Cardiac fibroblast (primary cell): ENCODE measurements at places on chromosomes 1 and 21.
A peak's percentile ranks its signal among the peaks of the same experiment; 100 is the strongest.

DNA sequence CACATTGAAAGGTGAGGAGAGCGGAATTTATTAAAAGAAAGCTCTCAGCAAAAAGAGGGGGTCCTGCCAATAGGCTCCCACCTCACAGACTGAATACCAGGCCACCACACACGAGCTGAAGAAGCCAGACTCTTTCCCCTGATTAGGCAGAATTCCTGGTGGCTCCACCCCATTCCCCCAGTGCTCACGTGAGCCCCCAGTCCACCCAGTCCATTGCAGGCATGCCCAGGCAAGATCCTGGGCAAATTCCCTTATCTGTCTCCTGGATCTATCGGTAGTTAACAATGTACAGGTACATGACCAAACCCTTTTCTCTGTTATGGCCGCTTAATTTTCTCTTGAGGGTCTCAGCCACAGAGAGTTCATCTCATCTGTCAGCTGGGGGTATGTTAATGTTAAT, 54.6 kb upstream of the BTG3 start:
- no peak for DNase-seq

- DNase-seq = no peak
These were observed 20.5 kb downstream of the FUBP1 start for GRCh38 chr1:77958391-77958790.

DNA sequence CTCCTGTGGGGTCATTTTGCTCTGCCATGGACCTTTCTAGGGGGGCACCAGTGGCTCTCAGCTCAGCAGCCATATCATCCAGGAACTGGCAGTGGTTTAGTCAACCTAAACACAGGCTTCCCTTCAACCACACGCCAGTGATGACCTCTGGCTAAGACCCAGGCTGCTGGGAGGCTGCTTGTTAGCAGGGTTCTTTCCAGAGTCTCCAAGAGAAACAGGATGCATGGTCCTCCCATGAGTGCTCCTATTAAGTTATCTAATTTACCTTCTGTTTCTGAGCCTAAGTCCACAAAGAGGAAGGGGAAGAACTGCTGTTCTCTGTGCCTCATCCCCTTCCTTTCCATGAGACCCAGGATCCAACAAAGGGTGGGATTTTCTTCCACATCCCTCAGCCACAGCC, 137.3 kb upstream of the PLXNA2 start:
- no peak for DNase-seq

DNA sequence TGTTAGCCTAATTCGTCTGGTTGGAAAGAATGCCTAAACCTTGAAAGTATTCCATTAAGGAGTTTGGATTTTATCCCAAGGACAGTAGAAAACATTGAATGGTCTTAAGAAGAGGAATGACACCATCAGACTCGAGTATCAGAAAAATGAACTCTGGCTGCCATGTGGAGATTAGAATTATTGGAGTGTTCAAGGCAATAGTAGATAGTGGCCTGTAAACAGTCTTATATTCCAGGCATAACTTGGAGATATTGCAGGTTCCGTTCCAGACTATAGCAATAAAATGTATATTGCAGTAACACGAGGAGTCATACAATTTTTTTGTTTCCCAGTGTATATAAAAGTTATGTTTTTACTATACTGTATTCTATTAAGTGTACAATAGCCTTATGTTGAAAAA, 130.9 kb downstream of the GDAP2 start:
- DNase-seq = no peak

- DNase-seq = no peak
These were observed 287.8 kb upstream of the RGS18 start for GRCh38 chr1:191870490-191870889.

DNA sequence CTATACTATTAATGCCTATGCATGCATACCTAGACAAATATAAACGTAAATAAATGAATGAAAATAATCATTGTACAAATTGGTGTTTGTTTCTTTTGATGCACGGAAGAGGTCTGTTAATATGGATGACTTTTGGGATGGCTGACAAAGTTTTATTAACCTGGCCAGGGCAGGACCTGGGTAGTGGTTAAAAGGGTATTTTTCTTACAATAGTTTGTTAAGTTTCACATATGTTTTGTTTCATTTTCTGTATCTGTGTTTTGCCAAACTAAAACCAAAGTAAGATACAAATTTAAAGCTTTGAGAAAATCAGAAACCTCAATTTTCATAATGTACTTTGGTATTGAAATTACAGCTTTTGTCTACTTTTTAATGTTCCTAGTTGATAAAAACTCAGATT, 222.7 kb upstream of the OLFM3 start:
- DNase-seq = no peak

GRCh38 chr1:36497207-36497606, 14.5 kb upstream of the CSF3R start:
- DNase-seq = peak; percentile 41

DNA sequence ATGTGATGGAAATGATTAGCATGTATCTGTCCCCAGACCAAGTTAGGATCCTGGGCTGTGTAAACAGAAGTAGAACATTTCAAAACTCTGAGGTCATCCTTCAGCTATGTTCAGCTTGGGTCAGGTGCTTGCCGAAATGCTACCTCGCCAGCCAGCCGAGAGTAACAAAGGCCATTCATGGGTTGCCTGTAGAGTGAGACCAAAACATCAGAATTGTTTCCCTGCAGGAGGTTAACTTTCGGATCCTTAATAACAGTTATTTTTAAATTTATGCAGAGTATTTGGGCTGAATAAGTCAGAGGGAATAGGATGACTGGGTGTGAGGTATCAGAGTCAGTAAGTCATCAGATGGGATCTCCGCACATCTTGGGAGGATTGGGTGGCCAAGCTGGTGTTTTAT, 35.6 kb downstream of the SMYD2 start:
- DNase-seq = no peak

GRCh38 chr1:10969267-10969970, 43.0 kb upstream of the TARDBP start:
- DNase-seq = no peak

DNA sequence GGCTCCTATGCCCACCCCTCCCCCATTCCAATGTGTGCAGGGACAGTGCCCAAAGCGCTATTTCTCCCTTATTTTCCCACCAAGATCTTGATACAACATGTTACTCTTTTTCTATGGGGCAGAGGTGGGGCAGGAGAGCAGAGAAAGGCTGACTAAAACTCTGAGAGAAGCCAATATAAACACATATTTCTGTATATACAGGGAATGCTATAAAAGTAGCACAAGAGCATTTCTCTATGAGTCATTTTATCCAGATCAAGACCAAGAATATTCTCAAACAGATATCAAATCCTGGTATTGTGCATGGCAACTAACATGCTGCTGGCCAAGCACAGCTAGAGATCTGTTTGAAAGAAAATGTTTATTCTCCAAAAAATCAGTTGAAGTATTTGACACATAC, 7.3 kb downstream of the WDR26 start:
- DNase-seq = peak; percentile 61

GRCh38 chr21:45820171-45821091, 161.1 kb upstream of the COL6A1 start:
- DNase-seq = peak; percentile 95

GRCh38 chr1:182394055-182394775, 2.6 kb upstream of the GLUL start:
- DNase-seq = no peak

- DNase-seq = peak; percentile 38
These were observed 93.2 kb downstream of the TBX19 start for GRCh38 chr1:168373869-168374268.

- no peak for DNase-seq
These were observed 245.3 kb upstream of the RAB4A start for GRCh38 chr1:229025576-229025975.

GRCh38 chr1:30720271-30721223, 2.8 kb downstream of the MATN1 start:
- no peak for DNase-seq

DNA sequence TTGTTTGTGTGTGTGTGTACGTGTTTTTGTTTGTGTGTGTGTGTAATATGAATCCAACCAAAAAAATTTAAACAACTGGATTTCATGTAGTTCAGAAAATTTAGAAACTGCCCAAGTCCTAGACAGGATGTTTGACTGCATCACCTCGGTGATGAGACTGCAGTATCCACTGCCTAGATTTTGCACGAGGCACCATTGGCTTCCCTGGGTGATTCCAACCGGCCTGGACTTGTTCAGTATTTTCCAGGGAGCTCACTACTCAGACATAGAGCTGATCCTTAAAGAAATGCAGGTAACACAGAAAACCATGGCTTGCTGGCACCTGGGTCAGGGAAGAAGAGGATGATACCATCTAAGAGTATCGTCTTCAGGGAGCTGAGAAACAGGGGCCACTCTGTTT, 18.2 kb upstream of the KCNK2 start:
- DNase-seq = no peak

GRCh38 chr1:115170961-115171392, 81.7 kb upstream of the TSPAN2 start:
- no peak for DNase-seq
